Naive thymus-derived CD4-positive, alpha-beta T cell (primary cell): ENCODE measurements at places on chromosomes 3 and 15.
A peak's percentile ranks its signal among the peaks of the same experiment; 100 is the strongest.

GRCh38 chr15:76217029-76217881 is 94.0 kb downstream of the ETFA start:
- DNase-seq = no peak

DNA sequence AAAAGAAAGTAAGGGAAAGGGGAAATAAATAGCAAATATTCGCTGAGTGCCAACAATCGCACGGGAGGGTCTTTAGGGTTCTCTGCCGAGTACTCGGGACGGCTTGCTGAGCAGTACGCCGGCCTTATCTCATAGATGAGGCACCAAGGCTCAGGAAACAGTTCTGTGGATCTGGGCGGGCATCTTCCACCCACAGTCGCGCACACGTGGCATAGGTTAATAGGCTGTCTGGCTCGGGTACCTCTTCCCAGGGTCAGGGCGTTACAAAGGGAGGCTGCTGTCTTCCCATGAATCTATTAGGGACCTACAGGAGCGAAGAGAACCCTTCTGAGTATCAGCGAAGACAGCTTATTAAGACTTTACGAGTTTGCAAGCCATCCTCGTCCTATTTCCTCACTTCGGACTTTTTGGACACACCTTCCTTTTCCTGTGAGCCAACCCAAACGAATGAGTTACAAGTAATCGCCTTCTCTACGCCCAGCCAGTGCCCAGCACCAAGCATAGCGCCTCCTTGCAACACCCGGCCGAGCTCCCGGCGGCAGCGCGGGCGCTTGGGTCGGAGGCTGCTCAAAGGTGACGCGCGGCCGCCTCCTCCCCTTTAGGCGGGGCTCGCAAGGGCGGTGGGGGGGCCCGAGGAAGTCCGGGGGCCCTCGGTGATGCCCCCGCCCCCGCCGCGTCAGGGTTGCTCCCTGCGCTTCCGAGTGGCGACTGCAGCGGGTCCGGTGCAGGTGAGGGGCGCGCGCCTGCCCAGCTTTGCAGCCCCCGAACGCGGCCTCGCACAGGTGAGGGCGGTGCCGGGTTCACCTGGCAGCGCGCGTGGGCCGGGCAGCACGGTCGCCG is at the start of gene MCTP2:
TSS of gene MCTP2 (plus strand) at position 679 of the 840 bp plus-strand sequence. CDS start 66,705 bp downstream, outside the sequence.
- DNase-seq = peak; percentile 69

DNA sequence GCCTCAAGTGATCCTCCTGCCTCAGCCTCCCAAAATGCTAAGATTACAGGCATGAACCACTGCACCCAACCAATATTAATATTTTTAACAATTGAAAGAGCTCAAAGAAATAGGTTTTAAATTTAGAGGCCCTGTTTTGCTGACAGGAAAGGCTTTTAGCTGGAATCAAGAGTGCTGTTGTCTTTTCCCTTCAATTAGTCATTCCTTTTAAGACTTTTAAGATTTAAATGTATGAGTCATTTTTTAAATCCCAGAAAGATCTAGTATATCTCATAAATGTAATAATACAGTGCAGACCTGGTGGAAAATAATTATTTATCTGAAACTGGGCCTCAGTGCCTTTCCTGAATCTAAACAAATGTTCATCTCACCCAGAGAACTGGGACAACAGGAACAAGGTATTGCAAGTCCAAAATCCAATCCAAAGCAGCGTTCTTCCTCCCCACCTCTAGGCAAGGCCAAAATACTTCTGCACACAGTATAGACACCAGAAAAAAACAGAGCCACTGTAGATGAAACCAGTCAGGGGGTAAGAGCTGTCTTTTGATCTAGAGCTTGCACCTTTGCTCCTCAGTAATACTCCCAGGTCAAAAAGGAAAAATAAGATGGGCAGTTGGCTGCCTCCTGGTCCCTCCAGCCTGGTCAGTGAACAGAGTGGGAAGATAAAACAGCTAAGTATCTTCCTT is 14.4 kb downstream of the AGTR1 start:
- no peak for DNase-seq

DNA sequence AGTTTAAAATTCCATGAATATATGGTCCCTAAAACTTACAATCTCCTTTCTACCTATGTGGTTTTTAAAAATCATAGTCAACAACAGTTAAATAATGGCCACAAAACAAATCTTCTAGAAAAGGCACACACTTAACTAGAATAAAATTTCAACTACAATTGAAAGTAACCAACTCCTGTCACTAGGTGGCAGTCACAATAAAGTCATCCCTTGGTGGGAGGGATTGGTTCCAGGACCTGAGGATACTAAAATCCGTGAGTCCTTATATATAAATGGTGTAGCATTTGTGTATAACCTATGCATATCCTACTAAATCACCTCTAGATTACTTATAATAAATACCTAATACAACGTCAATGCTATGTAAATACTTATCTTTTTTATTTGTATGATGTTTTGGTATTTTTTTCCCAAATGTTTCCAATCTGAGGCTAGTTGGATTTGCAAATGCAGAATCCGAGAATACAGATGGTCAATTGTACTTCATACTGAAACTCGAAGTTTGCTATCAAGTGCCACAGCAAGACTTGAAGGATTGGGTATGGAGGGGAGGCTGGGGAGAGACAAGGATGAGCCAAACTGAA is 172.6 kb downstream of the FMN1 start:
- no peak for DNase-seq

GRCh38 chr3:129507181-129507831 is 21.1 kb upstream of the RHO start:
- DNase-seq = no peak

DNA sequence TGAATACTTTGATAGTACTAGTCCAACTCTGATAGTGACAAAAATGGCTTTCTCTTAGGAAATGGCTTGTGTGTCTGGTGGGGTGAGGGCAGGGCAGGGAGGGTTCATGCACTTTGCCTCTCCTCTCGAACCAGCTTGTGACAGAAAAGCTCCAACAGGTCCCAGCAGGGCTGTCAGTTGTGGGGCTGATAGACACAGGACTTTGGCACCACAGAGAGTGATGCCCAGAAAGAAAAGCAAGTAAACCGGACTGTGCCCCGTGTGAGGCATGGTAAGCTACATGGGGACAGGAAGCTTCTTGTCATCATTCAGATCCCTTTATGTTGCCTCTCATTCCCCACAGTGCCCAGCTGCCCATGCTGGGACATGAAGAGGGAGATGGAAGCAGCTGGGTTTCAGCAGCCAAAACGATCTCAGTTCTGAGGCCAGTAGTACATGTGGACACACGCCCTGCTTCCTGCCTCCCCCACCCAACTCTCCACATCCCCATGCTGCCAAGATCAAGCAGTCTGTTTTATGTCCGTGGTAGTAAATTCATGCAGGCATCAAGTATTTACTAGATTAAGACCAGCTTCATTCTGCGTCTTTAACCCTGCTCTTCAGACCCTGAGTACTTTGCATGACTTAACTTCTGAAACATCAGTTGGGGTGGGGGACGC is 29.7 kb upstream of the LIPC start:
- DNase-seq = no peak

DNA sequence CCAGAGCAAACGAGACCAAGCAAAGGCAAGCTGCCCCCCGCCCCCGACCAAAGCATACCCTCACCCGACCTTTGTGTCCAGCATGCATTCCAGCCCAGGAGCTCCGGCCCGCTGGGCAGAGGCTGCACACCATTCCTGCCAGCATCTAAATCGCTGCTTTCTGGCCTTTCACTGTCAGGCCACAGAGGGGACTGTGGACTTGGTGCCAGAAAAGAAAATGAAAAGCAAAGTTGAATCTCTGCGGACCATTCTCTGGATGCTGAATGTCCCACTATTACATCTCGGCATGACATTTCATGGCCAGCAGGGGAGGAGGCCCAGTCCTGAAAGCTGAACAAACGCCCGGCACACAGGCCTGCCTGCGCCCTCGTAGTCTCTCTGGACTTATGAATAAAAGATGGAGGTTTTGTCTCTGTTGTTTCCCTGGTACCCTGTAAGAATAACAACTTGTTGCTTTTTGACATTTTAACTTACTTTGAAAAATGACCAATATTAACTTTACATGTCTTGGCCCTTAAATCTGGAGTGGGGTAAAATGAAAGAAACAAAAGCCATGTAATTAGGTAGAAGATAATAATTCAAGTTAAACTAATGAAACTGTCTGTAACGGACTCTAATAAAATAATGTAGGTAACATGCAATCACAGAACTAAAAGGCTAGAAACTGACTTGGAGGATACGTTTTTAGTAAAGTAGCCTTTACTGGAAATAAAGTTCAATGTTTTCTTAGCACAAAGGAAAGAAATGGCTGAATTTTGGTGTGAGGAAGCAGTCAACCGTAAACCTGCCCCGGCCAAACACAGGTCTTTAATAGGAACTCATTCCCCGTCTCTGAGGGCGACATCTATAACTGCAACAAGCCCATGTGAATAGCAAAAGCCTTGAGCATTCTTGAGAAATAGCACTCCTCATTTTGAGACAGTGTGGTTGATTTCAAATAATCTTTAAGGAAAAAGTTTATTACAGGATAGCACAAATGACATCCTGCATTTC is 12.7 kb downstream of the IL17RD start:
- DNase-seq = no peak

GRCh38 chr15:59340325-59340724 is 32.3 kb downstream of the MYO1E start:
- no peak for DNase-seq

DNA sequence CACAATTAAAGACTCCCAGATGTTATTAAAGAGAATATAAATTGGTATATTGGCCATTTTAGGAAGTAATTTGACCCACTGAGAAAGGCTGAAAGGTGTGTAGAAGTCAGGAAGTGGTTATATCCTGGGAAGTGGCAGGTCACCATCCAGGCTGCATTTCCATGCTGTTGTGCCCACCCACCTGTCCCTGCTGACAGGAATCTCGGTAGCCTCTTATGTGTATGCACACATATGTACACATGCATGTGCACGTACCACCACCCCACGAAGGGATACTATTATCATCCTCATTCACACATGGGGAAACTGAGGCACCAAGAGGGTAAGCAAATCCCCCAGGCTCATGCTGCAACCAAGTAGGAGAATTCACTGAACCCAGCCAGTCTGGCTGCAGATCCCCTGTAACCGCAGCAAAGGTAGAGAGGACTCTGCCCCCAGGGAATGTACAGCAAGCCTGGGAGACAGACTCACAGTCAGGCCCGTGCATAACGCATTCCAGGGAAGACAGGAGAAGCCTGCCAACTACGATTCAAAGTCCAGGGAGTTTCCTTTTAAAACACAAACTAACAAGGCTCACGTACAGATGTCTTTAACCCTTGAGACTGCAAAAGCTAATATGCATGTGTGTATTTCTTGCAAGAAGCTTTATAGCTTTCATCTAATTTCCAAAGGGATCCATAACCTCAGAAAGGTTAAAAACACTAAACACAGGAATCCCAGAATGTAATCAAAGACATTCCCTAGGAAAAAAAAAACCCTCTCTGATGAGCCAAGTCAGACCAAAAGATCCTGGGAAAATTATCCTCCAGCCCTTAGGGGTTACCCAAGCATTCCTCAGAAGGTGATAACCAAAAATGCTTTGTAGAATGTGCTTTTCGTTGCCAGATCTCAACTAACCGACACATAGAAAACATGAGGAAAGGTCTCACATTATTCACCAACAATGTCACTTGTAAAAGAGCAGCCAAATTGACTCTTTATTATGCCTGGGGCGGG is 129.6 kb downstream of the ADAMTS17 start:
- DNase-seq = no peak

GRCh38 chr3:143269741-143270140 is 150.2 kb downstream of the CHST2 start:
- no peak for DNase-seq

DNA sequence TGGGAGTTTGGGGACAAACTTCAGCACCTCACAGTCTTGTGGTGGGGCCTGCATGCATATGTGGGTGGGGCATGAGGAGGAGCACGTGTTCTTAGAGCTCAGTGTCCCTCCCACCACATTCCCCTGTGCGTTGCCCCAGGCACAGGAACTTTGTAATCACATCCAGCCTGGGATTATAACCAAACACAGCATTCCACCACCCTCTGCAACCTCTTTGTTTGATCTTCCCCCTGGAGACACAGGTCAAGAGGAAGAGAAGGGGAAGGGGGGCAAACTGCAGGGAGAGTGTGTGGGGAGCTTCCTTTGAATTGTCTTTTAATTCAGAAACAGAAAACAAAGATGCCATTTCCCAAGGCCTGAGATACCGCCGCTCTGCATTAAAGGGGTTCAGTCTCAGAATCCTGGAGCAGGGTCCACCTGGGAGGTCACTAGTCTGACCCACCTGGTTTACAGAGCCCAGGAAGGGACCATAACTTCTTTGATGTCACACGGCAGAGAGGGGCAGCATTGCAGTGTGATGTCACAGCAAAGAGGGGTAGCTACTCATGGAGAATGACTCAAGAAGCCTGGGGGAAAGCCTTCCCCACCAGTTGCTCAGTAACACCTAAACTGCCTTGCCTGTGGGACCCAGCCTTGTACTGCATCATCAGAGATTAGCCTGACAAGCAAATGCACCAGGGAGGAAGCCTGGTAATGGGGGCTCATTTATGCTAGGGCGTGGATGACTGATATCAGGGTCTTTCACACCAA is 106.3 kb upstream of the RNU6-1 start:
- no peak for DNase-seq

GRCh38 chr3:184129012-184129411 is 6.1 kb upstream of the EIF2B5 start:
- DNase-seq = no peak

DNA sequence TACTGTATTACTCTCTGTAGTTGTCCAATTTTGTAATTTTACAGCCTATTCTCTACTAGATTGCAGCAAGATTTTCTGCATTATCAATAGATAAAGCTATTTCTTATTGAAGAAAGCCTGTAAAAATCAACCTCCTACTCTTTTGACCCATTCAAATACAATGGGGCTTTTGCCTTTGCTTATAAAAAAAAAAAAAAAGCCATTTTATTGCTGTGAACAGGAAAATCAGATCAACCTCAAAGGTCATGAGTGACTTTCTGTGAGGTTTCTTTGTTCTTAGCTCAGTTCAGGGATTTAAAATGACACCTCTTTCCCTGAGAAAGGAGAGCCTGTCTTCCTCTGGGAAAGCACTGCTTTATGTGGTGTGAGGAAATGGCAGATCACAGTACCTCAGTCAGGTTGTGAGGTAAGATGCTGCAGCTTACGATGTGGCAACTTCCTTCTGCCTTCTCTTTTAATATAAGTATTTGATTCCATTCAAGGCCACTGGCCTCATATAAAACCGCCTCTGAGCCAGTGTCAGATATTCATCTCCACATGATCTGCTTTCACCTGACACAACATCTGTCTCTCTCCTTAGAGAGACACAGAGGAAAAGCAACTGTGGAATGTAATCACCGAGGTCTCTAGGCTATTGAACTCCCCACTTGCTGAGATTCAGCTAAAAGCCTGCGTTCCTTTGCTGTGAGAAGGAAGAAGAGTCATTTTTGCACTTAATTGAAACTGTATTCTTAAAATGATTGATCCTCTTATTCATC is 161.5 kb upstream of the MB21D2 start:
- DNase-seq = no peak

DNA sequence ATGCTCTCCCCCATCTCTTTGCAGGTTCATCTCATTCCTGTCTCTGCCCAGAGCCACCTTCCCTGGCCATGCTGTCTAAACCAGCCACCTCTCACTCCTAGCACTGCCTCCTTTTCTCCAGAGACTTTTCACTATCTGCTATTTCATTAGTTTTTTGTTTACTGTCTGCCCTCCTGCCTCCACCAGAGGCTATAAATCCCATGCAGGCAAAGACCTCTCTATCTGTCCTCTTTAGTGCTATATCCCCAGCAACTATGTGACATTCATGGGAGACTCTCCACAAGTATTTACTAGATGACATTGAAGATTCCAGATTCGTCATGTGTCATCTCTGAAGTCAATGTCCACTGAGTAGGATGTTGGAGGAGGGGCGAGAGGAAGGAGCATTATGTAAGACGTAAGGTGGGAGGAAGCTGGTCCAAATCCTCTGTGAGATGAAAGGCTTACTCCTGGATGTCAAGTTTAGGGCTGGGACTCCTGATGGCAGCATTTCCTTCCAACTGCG is 3.4 kb upstream of the FAM43A start:
- no peak for DNase-seq
